DMS 273 treated with DMSO at 0.1 percent for 48 hours (cell line): ENCODE measurements at places on chromosomes 1 and 21.
A peak's percentile ranks its signal among the peaks of the same experiment; 100 is the strongest.

DNA sequence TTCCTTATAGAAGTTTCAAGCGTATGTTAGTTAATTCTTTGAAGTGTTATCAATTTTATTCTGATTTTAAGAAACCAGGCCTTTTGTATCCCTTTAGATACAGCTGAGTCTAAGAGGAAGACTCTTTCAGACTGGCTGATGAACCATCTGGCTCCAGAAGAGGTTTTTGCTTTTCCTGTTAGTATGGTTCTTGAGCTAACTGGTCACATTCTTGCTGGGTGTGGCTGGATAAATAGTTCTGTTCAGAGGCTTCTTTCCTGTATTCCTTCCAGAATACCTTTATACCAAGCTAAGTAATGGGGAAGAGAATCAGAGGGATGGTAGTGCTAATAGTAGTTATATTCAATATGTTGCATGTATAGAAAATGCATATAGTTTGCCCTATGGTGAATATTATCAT lies 12.4 kb downstream of the HS2ST1 start:
- DNase-seq: no peak

DNA sequence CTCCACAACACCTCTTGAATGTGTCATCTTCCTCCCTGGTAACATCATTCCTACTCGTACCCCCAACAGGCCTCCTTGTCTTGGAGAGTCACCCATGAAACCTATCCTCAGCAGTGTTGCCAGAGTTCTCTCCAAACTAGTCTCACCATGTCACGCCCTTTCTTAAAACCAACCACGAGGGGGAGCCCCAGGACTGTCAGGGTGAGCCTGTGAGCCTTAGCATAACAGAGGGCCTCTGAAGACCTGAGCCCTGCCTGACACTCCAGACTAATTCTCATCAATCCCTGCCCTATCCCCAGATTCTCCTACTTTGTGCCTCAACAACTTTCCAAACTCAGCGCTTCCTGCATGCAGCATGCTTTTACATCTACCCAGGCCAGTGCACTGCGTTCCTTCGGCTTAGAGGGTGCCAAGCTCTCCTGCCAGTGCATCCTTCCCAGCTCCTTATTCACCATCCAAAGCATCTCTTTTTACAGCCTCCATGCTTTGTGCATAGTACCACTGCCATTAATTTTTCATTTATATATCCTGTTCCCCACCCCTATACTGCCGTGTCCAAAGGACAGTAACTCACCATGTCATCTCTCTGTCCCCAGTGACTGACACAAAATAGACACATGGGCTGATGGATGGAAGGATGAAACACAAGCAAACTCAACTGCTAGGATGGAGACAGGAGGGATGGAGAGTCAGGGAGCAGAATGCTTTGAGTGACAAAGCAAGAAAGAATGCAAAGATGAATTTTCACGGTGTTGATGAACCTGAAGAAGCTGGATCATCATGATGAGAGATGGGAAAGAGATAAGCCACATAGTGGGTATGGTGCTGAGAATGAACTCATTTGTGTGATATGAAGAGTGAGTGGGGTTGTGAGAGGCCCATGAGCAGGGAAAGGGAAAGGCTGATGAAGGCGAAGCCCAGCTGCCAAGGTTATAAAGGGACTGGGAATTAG lies 34.0 kb downstream of the ZNF697 start:
- DNase-seq: no peak

DNA sequence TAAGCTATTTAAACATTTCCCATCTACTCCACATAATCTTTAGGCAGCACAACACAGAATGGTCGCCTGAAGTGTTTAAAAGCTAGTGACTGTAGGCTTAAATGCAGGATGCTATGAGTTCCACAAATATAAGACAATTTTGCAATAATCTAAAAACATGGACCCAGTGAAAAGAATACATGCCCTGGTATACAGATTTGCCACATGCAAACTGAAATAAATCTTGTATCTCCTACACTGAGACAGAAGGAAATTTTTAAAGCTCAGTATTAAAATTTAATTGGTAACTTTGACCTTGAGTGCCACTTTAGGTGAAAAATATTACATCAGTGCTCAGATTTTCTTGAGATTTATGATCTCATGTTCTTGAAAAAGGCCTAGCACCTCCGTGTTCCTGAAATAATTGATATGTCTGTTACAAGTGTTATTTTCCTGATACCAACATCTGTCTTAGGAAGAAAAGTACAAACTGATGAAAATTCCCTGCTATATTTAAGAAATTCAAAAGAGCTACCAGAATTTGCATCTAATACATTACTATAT lies 285.5 kb downstream of the VAV3 start:
- no peak for DNase-seq

GRCh38 chr1:115837740-115838421 lies 3.0 kb downstream of the NHLH2 start:
- DNase-seq: peak; percentile 56

DNA sequence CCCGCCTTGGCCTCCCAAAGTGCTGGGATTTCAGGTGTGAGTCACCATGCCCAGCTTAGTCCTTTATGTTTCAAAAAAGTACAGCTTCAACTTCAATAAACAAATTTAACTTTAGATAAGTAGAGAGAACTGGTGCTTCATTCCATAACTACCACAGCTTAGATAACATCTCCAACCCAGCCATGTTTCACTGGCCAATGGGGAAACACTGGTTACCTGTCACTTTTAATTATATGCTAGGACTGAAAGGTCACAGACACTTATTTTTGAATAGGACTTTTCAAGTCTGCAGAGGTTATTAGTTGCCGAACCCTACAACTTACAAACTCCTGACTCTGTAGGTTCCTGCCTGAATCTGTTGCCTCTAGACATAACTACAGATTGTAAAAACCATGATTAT lies 56.5 kb upstream of the ST6GALNAC3 start:
- DNase-seq: no peak

DNA sequence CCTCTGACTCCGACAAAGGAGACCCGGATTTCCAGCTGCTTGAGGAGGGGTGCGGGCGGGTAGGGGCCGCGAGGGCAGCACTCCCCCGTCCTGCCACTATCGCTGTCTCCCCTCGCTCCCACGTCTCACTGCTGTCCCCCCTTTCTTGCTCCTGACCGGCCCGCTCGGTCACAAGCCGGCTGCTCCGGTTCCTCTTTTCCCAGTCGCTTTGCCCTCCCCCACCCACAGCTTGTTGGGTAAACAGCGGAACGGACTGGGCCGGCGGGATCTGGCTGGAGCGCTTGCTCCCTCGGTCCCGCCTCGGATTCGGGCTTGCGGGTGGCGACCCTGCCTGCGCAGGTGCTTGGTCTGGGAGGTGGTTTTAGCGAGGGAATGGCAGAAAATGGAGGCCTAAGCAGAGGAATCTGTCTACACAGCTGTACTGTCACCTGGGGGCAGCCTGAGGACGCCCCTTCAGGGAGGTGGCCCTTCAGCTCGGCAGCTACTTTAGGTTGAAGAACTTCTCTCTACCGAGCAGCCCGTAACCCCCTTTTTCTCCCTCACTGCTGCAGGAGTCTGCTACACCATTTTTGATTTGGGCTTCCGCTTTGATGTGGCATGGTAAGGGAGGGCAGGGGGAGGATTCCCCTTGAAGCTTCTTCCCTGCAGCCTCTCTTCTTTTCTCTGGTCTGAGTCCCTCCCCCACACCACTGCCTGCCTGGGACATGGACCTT lies 645 bp downstream of the ATP6V0B start:
- DNase-seq: no peak

DNA sequence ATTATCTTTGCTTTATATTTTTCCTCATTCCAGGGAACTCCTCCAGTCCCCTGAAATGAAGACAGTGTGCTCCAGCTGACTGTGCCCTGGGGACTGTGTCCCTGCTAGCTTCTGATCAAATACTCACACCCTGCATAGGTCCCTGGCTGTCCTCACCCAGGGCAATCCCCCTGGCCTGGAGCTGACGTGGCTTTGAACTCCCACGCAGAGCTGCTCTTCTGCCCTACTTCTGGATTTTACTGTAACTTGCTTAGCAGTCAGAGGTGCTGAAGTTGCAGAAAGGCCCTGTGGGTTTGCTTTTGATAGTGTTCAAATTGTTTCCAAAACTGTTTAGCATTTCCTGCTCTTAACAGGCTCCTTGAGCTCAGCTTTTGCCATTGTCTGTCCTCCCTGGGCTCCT lies 186.5 kb downstream of the FASLG start:
- no peak for DNase-seq

- no peak for DNase-seq
Measured at GRCh38 chr1:63825111-63825510, 51.3 kb downstream of the ROR1 start.

- no peak for DNase-seq
Measured at GRCh38 chr1:230276401-230276800, 149.7 kb downstream of the PGBD5 start.

GRCh38 chr1:8338526-8339202 lies 20.8 kb downstream of the SLC45A1 start:
- DNase-seq: no peak

DNA sequence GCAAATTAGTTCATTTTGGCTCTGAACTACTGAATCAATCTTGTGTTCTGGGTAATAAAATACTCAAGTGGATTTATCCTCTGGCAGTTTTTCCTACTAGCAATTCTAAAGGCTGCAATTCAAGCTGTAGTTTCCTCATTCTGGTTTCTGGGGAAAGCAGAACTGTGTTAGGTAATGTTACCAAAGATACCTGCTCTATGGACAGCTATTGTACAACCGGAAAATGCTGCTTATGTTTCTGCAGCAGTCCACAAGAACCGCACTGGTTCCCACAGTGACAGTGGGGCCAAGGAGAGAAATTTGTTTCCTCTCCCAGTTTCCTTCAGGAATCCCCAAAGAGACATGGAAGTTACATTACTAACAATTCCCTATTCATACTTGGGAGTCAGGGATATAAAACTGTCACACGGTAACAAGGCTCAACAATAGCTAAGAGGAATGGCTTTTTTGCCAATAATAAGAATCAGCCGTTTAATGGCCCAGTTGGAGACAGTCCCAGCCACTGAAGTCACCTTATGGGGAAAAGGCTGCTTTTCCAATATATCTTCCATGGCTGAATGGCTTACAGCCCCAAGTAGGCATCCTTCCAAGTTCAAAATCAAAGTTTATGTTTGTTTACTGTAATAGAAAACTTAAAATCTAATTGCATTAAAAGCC lies 52.6 kb downstream of the PCNX2 start:
- no peak for DNase-seq

- no peak for DNase-seq
Measured at GRCh38 chr1:82395440-82395839, 594.7 kb downstream of the ADGRL2 start.

GRCh38 chr1:162074276-162075005 lies 5.0 kb downstream of the NOS1AP start:
- no peak for DNase-seq

- no peak for DNase-seq
Measured at GRCh38 chr1:13725714-13726175, 25.8 kb downstream of the PRDM2 start.

DNA sequence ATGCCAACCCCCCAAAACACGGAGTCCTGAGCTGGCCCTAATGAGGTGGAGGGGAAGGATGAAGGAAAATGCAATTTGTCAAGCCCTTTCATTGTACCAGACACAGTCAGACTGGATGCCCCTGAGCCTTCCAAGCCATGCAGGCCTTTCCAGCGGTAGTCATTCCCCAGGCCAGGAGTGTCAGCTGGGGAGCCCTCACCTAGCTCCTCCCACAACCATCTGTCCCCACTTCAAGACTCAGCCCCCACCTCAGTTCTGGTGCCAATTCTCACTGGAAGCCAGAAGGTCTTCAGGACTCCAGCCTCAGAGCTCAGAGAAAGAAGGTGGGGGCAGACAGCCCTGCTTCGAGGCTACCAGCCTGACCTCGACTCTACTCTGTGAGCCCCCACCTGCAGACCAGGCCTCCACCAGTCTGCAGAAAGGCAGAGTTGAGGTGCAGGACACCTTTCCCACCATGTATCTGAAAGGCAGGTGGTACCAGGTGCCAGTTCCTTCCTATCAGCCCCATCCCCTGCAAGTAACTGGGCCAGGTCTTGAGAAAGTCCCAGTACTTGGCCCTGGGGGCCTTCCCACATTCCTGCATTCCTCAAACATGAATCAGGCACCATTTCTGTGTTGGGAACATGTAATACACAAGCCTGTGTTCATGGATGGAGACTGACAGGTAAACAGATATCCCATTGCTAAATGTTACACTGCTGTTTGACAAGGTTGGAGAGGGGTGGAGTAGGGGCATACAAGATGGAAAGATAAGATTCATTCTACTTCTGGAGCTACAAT lies 180.6 kb upstream of the EDN2 start:
- peak; percentile 94 for DNase-seq

GRCh38 chr1:211092955-211093354 lies 41.0 kb downstream of the KCNH1 start:
- no peak for DNase-seq

DNA sequence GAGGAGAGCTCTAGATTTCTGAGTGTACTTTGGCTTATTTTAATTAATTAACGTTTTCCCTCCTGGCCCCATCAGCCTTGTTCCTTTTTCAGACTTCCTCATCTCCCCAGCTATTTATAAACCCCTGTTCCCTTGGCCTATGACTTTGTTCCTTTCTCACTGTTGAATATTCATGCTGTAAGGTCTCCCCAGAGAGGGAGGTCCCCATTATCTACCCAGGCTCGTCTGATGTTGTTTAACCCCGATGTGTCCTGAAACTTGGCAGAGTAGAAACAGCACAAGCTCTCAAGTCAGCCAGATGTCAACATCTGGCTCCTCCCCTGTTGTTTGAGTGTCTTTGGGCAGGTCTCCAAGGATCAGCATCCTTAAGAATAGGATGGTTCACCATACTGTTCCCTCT lies 153.6 kb downstream of the HIVEP3 start:
- no peak for DNase-seq

DNA sequence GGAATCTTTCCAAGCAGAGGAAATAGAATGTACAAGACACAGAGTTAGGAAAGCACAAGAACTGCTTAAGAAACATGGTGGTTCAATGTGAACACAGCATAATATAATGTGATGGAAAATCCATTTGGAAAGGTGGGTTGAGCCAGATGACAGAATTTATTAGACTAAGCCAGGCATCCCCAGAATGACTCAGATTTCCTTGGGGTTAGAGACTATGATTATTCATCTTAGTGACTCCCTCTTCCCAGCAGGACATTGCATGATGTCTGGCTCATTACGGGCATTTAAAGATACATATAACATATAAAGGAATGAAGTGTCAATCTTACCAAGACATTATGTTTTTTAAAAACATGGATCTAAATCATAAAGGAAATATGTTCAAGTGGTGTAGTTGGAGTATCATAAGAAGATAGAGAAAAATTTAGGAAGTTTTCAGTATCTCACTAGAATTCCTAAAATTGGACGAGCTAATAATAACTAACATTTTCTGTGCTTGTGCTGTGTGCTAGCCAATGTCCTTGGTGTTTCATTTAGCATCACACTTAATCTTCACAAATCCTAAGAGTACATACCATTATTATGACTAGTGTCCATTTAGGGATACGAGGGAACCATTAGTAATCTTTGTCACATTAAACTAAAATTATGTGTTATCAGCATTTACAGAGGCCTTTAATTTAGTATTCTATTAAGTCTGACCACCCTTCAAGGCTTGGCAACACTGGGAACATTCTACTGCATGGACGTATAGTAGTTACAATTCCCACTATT lies 41.0 kb upstream of the ST6GALNAC5 start:
- DNase-seq: no peak

GRCh38 chr1:66642992-66643391 lies 109.0 kb downstream of the SGIP1 start:
- no peak for DNase-seq

- no peak for DNase-seq
Measured at GRCh38 chr1:247336390-247336789, 4.7 kb upstream of the ZNF496 start.

GRCh38 chr1:245121523-245121922 lies 33.3 kb upstream of the KIF26B start:
- no peak for DNase-seq
